ENCODE measurements at places on chromosomes 11 and 22. TPM values are rescaled to one million over a fixed set of nuclear protein-coding genes. Genes with fewer than 3 reads are reported as not detected.

VPREB1 gene
- total RNA-seq = not detected

TEX54 gene
- not detected for total RNA-seq

ADM gene
- total RNA-seq = 569 TPM

OR52H1 gene
- not detected for total RNA-seq

CDC45 gene
- 12.4 TPM for total RNA-seq

APBB1 gene
- total RNA-seq = 43.9 TPM

MYOD1 gene
- not detected for total RNA-seq

LRRC74B gene
- not detected for total RNA-seq

PRRG4 gene
- total RNA-seq = 1.3 TPM

MICALL1 gene
- total RNA-seq = 52.7 TPM

LUZP2 gene
- total RNA-seq = not detected

OR51F2 gene
- total RNA-seq = not detected

MRGPRF gene
- 0.05 TPM for total RNA-seq

SPDYC gene
- not detected for total RNA-seq

HTR3B gene
- not detected for total RNA-seq

TTC28 gene
- total RNA-seq = 27.2 TPM

VSIG2 gene
- 0.51 TPM for total RNA-seq

CST6 gene
- 0.17 TPM for total RNA-seq

DDTL gene
- 0.98 TPM for total RNA-seq

RELT gene
- total RNA-seq = 6.7 TPM

KBTBD3 gene
- 3.4 TPM for total RNA-seq

FOLR2 gene
- not detected for total RNA-seq

GRM5 gene
- under 0.01 TPM for total RNA-seq

APOL4 gene
- total RNA-seq = 2.4 TPM

C11orf87 gene
- total RNA-seq = not detected

FXYD2 gene
- 0.74 TPM for total RNA-seq

CCDC157 gene
- 1.5 TPM for total RNA-seq

CLMP gene
- 0.17 TPM for total RNA-seq
